Frontal cortex (tissue), 4 donors: ENCODE measurements at places on chromosomes 5 and 9.

DNA sequence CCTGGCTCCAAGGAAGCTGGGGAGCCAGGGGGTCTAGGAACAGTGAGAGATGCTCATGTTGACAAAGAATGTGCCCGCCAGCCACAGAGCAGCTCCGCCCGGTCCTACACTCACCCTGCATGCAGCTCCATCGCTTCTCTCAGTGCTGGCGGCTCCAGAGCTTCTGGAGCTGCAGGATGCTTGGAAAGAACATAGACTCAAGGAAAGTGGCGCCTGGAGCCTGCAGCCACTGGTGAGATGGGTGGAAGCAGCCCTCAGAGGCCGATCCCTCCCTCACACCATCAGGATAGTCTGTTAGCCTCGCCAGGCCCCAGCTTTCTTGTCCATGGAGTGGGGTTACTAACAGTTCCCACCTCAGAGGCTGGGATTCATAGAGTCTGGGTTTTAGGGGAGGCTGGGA lies 26.4 kb upstream of the SLC6A19 start:
- DNase-seq = no peak

DNA sequence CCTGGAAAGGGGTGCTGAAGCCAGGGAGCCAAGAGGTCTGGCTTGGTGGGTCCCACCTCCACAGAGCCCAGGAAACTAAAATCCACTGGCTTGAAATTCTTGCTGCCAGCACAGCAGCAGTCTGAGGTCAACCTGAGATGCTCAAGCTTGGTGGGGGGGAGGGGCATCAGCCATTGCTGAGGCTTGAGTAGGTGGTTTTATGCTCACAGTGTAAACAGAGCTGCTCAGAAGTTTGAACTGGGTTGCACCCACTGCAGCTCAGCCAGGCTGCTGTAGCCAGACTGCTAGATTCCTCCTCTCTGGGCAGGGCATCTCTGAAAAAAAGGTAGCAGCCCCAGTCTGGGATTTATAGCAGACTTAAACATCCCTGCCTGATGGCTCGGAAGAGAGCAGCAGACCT lies 55.5 kb upstream of the FBXL17 start:
- no peak for DNase-seq

DNA sequence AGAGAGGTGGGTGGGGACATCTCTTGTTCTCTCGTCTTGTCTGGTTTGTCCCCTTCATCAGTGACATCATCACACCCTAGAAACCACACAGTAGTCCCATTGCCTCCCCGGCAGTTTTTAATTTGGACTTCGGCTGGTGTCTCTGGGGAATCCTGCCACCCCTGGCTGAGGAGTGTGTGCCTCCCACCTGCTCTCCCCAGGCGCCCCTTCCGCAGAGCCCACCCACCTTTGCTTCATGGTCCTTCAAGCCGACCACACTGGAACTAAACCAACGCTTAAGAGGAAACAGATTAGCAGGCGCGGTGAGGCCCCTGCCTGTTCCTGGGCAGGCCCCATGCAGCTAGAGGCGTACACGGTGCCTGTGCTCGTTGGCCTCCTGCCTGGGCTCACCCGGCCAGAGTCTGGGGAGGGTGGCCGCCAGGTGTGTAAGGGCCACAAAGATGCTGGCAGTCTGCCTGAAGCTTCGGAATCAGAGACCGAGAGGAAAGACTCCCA lies 107.6 kb upstream of the SPRY4 start:
- DNase-seq = no peak

DNA sequence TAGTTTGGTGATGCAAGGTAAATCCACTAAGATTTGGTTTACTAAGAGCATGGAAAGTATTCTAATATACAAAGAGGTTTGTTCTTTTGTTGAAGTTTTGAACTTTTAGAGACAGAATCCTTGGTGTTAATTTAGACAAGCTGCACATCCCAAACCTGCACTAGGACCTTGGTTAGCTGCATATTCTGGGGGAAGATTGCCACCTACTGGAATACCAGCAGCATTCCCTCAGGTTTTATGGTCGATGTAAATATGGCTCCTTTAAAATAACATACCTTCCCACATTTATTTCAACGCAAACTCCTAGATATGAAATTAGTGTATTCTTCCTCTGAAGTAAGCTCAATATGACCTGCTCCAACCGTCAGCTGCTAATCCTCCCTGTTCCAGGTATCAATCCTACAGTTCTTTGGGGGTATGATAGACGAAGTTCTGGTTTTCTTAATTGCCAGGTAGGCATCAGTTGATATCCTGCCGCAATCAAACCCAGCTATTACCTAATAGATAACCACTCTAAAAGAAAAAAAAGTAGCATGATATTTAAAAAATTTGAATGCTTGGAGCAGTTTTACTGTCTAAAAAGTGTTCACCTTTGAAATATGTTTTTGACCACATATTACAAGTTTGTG lies 624.1 kb downstream of the ISL1 start:
- DNase-seq = no peak

DNA sequence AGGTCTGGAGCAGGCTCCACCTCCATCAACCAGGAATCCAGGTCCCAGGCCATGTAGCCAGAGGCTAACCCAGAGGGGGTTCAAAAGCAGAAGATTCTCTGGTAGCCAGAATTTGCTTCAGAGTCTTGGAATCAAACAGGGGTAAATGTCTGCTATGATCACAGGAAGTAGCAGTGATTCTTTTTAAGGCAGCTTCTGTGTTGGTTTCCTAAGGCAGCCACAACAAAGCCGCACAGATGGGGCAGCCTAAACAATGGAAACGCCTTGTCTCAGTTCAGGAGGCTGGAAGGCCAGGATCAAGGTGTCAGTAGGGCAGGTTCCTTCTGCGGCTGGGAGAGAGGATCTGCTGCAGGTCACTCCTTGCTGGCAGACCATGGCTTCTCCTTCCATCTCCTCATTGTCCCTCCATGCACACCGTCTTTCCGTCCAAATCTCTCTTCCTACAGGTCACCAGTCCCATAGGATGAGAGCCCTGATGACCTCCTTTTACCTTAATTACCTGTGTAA lies 167.3 kb downstream of the ROR2 start:
- no peak for DNase-seq

- DNase-seq = peak; percentile 18
Measured at GRCh38 chr5:115961381-115962238, 665 bp upstream of the LVRN start.

DNA sequence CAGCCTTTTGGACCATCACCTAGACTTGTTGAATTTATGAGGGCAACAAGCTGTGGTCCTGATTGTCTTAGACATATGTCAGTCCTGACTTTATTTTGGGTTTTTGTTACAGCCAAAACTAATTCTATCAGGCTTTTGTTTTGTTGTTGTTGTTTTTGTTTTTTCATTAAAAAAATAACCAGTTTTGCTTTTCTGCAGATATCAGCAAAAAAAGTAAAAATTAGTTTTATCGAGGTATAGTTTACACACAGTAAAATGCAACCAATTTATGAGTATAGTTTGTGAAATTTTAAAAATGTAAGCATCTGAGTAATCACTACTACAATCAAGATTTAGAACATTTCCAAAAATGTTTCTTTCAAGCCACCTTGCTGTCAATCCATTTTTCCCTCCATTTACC lies 48.9 kb downstream of the WDR70 start:
- no peak for DNase-seq

DNA sequence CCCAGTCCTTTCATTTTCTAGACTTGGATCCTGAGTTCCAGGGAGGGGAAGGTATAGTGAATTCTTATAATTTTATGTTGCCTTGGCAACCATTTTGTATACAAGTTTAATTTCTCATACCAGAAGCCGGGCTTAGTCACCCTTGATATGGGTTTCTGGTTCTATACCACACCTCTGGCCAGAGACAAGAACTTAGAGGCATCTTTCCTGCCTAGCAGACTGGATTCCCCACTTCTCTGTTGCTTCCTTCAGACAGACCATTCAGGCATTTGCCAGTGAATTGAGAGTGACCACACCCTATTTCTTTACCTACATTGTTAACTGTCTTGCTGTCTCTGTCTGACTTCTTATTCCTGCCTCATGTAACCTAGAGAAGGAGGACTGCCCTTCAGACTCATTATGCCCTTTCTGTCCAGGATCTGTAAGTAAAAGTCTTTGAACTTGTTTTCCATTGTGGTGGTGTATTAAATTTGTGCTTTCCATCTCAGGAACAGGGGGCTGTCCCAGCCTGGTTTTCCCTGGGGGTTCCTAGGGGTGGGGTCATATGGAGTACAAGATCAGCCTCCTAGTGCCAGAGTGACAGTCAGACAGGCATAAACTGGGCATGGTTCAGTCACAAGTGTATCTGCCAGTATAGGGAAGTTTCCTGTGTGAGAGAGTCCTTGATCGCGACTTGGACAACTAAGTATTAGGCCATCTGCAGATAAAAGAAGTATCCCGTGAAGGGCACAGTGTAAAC lies 27.4 kb downstream of the TNFSF8 start:
- no peak for DNase-seq

DNA sequence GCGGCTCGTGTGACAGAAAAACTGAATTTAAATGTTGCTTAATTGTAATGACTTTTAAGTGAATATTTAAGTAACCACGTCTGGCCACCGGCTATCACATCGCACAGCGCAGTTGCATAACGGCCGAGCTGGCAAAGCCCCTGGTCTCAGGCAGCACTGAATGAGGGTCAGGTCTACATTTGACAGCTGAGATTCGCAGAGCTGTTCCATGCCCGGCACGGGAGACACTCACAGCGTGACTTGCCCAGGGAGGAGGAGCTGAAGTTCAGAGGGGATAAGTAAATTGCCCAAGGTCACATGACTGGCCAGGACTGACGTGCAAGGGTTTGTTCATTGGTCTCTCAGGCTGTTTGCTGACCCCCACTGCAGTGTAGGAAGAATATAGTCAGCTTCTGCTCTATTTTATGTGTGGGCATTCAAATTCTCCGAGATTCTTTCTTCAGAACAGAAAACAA lies 17.4 kb upstream of the COL5A1 start:
- no peak for DNase-seq

DNA sequence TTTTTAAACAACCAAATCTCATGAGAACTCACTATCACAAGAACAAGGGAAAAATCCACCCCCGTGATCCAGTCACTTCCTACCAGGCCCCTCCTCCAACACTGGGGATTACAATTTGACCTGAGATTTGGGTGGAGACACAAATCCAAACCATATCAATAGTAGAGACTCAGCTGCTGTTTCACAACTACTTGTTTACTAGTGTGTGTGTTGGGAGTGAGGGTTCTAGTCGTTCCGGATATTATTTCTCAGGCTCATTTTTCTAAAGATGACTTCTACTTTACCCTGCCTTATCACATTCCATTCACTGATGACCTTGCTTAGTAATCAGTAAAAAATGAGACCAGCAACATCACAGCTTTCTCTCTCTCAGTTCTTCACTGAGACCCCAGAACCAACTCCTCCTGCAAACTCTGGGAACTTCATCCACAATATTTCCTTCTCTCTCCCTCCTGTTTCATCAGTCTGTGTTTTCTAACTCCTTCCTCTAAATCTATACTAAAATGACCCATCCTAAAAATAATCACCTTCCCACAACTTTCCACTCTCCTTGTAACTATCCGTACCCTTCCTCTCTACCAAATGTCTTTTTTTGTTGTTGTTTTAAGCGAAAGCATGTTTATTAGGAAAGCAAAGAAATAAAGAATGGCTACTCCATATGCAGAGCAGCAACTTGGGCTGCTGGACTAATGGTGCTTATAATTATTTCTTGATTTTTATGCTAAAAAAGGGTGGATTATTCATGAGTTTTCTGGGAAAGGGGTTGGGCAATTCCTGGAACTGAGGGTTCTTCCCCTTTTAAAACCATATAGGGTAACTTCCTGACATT lies 121.5 kb upstream of the SPRY4 start:
- no peak for DNase-seq

GRCh38 chr5:160033546-160034252 lies 24.8 kb downstream of the TTC1 start:
- no peak for DNase-seq

GRCh38 chr9:81312346-81312745 lies 377.0 kb downstream of the TLE1 start:
- no peak for DNase-seq

- DNase-seq = no peak
Measured at GRCh38 chr5:9066349-9066748, 479.5 kb downstream of the SEMA5A start.

DNA sequence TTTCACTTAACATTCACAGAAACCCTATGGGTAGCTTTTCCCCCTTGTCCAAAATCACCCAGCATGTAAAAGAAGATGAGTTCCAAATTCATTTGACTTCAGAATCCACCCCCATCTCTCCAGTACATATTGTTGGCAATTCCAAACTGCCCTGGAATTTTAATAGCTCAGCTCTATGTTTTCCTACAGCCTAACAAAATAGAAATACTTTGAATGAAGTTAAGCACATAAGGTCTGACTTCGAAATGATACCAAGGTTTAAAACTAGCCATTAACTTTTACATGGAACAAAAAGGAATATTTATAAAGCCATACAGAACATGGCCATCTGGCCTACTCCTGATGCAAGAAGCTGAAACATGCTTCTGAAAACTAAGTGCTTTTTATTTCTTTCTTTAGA lies 634.3 kb downstream of the PDE4D start:
- DNase-seq = no peak

DNA sequence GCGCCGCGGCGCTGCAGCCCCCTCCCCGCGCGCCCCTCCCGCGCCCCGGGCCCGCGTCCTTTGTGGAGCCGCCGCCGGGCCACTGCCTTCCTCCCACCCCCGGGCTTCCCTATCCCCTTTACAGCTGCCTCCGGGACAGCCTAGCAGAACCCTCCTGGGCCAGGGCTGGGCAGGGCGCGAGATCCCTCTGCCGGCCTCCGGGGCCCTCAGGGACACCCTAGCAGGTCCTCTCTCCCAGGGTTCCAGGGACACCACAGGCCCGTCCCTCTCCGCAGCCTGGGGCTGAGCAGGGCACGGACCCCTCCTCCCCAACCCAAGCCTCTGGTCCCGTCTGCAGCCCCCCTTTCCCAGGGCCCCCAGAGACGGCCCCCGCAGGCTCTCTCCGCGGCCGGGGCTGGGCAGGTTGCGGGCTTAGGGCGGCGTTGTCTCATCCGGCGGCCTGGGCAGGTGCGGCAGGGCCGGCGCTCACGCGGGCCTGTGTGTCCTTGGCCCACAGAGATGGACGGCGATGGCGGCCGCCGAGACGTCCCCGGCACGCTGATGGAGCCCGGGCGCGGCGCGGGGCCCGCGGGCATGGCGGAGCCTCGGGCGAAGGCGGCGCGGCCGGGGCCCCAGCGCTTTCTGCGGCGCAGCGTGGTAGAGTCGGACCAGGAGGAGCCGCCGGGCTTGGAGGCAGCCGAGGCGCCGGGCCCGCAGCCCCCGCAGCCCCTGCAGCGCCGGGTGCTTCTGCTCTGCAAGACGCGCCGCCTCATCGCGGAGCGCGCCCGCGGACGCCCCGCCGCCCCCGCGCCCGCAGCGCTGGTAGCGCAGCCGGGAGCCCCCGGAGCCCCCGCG lies 710 bp downstream of the WNK2 start:
- DNase-seq = peak; percentile 68

- peak; percentile 19 for DNase-seq
Measured at GRCh38 chr5:5140479-5141338, 579 bp downstream of the ADAMTS16 start.

GRCh38 chr9:4298255-4299004 lies 1.4 kb downstream of the GLIS3 start:
- peak; percentile 17 for DNase-seq

GRCh38 chr5:90534922-90535321 lies 5.5 kb upstream of the LYSMD3 start:
- DNase-seq = no peak

- no peak for DNase-seq
Measured at GRCh38 chr5:435156-435790, 7.7 kb upstream of the EXOC3 start.

- no peak for DNase-seq
Measured at GRCh38 chr5:32909207-32909606, 198.1 kb downstream of the NPR3 start.

GRCh38 chr5:72511366-72511765 lies 4.2 kb upstream of the ZNF366 start:
- no peak for DNase-seq
